CD8-positive, alpha-beta memory T cell (primary cell): ENCODE measurements at places on chromosomes 11 and 22.

DNA sequence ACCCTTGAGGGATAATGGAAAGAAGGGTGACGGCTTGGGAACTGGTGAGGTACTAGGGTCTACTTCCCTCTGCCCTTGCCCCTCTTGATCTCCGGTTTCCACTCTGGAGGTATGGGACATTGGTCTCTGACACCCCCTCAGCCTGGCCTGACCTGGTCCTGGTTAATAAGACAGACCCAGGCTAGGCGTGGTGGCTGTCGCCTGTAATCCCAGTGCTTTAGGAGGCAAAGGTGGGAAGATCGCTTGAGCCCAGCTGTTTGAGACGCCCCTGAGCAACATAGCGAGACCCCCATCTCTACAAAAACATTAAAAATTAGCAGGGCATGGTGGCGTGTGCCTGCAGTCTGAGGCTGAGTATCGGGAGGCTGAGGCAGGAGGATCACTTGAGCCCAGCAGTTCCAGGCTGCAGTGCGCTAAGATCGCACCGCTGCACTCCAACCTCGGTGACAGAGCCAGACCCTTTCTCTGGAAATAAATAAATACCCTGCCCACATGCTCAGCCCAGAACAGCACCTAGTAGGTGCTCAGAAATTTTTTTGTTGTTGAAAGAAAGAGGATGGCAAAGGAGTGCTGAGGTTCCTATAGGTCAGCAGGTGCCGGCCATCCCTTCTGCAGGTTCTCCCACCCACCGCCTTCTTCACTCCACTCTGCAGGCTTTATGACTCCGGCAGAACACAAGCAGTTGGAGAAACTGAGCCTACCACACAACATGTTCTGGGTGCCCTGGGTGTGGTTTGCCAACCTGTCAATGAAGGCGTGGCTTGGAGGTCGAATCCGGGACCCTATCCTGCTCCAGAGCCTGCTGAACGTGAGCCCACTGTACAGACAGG is 6.3 kb downstream of the BEST1 start:
- DNase-seq = no peak

- no peak for DNase-seq
Observed at GRCh38 chr11:124068601-124069110, 27.5 kb upstream of the OR10G7 start.

DNA sequence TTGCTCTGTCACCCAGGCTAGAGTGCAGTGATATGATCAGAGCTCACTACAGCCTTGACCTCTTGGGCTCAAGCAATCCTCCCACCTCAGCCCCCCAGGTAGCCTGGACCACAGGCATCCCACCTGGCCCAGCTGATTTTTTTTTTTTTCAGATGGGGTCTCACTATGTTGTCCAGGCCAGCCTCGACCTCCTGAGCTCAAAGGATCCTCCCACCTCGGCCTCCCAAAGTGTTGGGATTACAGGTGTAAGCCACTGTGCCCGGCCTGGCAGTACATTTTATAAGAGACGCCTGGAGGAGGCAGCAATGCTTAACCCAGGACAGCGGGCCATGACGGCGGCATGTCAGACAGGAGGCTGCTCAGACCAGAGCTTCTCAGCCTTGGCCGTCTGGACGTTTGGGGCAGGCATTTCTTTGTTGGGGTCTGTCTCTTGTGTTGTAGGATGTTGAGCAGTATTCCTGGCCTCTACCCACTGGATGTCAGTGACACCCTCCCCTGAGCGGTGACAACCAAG is 4.3 kb downstream of the LGALS2 start:
- DNase-seq = no peak

DNA sequence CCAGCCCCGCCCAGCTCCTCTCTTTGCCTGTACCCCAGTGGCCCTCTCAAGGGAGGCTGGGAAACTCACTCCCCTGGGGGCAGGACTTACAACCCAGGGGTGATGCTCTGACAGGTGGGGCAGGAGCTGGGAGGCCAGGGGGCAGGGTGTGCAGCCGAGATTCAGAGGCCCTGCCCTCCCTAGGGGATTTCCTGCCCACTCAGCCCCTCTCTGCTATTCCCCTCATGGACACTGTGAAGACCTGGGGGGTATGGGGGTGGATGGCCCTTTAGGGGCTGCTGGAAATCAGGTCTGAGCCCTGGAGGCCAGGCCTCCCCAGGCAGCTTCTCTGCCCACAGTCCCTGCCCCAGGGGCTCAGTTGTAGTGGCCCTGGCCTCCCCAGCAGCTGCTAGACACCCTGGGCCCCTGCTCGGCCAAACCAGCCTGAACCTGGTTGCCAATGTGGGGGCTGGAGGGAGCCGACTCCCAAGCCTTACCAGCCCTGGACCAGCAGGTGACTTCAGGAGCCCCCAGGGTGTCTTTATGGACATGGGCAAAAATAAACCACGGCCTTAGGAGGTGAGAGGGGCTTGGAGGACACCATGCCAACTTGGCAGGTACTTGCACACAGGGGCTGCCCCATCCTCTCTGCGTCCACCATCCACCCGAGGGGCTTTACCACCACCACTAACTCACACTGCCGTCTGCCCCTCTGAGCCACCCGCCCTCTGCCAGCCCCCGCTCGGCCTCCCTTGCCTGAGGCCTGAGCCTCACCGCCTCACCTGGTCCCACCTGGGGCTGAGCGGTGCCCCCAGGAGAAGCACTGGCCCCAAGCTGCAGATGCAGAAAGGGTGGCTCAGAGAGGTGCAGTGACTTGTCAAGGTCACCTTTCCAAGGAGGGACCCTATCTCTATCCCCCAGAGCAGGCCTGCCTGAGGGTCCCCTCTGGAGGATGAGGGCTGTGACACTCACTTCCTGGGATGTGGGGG is 2.8 kb upstream of the PHLDA2 start:
- DNase-seq = no peak

- peak; percentile 40 for DNase-seq
Observed at GRCh38 chr11:70191495-70192140, 11.5 kb upstream of the FADD start.

DNA sequence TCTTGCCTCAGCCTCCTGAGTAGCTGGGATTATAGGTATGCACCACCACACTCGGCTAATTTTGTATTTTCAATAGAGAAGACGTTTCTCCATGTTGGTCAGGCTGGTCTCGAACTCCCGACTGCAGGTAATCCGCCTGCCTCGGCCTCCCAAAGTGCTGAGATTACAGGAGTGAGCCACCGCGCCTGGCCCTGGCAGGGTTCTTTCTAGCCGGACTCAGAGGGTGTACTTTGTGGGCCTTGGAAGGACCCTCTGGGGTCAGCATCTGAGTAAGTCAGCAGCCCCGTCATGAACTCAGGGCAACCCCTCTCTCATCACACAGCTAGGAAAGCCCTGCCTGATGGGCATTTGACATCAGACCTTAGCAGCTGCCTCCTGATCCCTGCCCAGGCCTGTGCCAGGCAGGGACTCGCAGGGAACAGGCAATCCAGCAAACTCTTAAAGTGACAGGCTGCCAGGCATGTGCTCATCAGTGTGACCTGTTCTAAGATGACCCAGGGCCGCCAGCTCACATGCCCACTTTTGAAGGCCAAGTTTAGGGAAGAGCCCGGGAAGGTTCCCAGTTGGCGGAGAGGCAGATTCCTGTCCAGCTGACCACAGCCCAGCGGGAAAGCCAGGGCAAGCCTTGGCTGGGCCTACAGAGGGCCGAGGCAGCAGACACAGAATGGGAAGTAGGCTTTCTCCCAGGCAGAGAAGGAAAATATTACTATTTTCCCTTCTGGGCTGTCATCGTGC is 92.9 kb downstream of the MORC2 start:
- no peak for DNase-seq

- DNase-seq = no peak
Observed at GRCh38 chr11:11948242-11948947, 60.0 kb downstream of the DKK3 start.

DNA sequence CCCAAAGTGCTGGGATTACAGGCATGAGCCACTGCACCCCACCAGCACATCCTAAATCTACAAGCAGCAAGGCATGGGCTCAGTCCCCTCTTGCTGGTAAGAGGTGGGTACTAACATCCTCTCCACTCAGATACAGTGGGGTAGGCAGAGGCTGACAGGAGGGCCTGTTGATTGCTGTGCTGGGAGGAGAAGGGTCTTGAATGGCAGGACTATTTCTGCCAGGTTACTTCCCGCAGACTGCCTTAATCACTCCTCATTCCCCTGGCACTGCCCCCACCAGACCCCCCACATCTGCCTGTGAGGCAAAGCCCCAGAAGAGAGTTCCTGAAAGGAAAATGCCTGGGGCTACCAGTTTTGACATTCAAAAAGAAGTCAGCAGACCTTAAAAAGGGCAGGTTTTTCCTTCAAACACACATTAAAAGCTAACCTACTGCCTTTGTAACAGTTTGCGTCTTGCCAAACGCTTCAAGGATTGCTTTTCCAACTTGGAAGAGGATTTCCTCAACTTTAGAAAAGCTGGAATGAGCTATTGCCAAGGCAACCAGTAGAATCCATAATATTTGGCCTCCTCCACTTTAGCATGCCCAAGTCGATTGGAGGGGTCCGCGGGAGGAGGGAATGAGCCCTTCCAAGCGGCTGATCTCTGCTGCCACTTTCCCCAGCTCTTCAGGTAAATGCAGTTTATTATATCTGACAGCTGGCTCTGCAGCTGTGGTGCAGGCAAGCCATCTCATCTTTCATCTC is 62.0 kb downstream of the FDX1 start:
- no peak for DNase-seq

GRCh38 chr11:60924906-60925853 is 920 bp downstream of the TMEM132A start:
- DNase-seq = no peak

DNA sequence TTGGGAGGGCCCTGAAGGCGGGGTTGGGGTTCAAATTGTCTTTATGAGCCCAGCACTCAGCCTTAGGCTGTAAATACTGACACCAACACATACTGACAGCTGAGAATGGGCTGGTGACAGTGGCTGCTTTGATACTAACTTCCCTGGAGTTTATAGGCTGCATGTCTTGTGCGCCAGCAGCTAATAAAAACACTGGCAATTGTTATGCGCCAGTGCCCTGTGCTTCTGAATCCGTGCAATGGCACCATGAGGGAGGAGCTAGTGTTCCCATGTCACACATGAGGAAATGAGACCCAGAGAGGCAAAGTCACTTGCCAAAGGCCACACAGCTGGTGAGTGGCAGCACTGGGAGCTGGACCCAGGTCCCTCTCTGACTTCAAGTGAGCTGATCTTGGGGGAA is 23.8 kb downstream of the SHISAL1 start:
- DNase-seq = no peak

DNA sequence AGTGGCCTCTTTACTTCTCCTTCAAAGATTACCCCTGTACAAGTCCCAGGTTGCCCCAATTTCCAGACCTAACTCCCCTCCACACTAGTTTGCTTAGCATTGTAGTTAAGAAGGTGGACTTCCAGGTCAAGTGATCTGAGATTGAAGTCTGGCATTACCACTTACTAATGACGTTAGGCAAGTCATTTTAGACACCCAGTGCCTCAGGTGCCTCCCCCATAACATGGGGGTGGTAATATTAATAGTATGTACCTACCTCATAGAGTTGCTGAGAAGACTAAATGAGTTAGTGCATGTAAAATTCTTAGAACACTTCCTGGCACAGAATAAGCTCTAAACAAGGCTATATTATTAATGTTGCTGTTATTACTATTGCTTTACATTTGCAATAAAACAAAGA is 93.4 kb downstream of the SPON1 start:
- DNase-seq = no peak

DNA sequence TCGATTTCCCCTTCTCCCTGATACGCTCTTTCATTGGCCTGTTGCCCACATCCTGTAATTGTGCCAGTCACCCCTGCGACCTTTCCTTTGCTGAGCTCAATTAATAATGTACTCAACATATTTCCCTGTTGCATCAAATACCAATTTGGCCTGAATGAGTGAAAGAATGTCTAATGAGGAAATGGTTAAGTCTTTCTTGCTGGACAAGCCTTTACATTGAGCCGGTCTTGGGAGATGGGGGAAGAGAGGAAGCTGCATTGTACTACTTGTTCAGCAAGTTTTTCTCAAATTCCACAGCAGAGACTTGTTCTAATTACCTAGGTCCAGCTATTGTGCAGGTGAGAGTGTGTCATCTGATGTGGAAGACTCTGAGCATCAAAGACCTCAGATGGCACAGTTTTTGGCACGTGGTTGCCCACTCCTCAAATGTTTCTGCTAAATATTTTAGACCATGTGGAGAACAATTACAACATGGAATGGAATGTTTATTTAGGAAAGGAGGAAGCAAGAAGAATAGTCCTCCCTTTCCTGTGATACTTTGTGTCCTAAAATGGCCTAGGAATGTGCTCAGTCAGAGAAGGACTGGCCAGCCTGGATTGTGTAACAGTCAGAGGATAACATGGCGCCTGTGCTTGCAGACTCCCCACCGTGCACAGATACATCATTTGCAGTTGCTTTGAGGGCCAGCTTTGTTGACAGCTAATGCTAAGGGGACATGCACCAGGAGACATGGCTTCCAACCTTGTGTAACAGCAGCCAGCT is 129.5 kb upstream of the E2F8 start:
- no peak for DNase-seq

DNA sequence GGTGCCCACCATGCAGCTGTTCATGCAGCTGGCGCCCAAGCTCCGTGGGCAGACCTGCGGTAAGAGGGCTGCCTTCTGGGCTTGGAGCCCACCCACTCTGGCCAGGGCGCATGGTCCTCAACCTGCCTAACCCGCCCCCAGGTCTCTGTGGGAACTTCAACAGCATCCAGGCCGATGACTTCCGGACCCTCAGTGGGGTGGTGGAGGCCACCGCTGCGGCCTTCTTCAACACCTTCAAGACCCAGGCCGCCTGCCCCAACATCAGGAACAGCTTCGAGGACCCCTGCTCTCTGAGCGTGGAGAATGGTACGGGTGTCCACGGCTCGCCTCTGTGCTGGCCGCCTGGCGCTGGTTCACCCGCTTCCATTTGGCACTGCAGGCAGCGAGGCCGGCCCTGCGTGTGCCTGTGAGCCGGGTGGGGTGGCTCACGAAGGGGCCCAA is 11.0 kb downstream of the MUC5AC start:
- no peak for DNase-seq

DNA sequence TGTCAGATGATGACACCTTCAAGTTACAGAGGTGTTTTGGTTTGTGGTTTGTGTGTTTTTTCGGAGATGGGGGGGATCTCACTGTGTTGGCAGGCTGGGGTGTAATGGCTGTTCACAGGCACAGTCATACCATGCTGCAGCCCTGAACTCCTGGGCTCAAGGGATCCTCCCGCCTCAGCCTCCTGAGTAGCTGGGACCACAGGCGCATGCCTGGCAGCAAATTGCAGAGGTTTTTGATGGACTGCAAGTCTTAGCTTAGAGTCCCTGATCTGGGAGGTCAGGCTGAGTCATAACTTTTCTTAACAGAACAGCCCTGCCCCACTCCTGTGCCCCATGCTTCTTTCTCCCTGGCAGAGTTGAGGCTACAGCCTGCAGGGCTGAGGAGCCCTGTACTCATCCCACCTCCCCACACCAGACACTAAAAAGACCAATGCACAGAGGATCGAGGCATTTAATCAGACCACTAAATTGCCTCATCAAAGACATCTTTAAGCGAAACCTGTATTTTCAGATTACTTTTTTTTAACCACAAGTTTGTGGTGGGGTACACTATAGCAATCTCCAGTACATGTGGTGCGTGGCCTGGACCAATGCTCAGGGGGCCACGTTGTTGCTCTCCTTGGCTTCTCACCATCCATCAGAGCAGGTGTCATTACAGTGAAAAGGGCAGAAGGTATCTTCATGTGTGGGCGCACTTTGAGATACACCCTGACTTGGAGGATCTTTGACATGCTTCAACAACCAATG is 17.1 kb upstream of the ADORA2A start:
- DNase-seq = no peak
